ENCODE measurements at places on chromosomes 7 and 10.

DNA sequence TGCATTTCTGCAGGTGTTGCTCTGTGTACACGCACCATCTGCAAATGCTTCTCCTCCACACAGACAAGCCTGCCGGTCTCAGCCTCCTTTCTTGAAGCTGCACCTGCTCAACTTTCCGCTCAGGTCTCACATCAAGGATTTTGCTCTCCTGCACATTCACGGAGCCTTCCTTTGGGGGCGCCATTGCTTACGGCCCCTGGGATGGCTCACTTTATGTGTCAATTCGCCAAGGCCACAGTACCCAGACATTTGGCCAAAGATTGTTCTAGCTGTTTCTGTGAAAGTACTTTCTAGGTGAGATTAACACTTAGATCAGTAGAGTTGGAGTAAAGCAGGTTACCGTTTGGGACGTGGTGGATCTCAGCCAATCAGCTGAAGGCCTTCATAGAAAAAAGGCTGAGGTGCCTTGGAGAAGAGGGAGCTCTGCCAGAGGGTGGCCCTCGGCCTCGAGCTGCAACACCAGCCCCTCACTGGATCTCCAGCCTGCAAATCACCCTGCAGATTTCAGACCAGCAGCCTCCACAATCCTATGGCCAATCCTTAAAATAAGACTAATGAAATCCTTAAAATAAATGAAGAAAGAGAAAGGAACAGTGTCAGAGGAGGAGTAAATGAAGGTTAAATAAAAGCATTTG, 39.9 kb upstream of the PPP2R2D start:
- DNase-seq, result no peak

- DNase-seq, result no peak
These were observed 54.1 kb downstream of the ABLIM1 start for GRCh38 chr10:114603948-114604347.

DNA sequence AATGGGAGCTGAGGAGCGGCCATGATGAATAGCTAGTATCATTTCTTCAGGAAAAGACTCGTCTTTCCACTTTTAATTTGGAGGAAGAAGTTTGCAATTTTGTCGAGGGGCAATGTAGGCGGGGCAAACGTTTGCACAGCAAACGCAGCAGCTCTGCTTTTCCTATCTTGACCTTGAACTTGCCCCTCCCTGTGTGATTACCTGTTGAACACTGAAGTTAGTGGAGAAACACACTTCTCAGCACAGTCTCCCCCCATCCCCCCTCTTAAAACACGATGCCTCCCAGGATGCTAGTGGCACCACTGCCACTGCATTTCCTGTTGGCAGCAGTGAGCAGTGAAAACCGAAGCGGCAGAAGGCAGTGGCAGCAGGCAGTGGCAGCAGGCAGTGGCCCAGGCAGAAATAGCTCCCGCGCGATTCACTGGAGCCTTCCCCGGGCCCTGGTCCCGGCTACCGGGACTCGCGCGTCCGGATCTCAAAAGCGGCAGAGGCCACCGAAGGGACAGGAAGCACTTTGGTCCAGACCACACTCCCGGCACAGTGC, at the start of gene EPDR1:
EPDR1 (plus strand) TSS at position 336 of the 544 bp plus-strand sequence. CDS start 300 bp downstream, outside the sequence.
- DNase-seq, result no peak

GRCh38 chr10:44974628-44975430, 3.8 kb downstream of the DEPP1 start:
- DNase-seq, result no peak

- no peak for DNase-seq
These were observed 12.3 kb downstream of the GOLGA7B start for GRCh38 chr10:97861924-97862323.

GRCh38 chr10:118669835-118670234, 74.4 kb upstream of the PRLHR start:
- DNase-seq, result no peak

- no peak for DNase-seq
These were observed 214.1 kb downstream of the ADK start for GRCh38 chr10:74365109-74365508.

GRCh38 chr7:131945957-131946544, 389.6 kb upstream of the PODXL start:
- no peak for DNase-seq

DNA sequence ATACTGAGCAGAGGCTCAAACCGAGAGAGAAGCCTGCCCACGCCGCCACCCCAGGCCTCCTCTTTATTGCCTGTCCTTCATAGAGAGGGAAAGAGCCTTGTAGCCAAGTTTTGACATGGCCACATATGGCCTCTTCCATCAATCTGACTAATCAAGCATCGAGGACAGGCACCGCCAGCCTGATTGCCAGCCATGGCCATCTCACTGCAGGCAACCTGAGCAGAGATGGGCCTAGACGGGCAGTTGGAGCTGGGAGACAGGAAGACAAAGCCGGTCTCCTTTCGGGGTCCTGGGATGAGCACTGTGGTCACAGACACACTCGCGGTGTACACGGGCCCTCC, 67.2 kb downstream of the EBF3 start:
- DNase-seq, result no peak

- no peak for DNase-seq
These were observed 32.0 kb downstream of the SND1 start for GRCh38 chr7:127683776-127684681.
